ENCODE measurements at places on chromosomes 12 and 14.

- DNase-seq: peak; percentile 78
These were observed 109.4 kb upstream of the SSTR1 start for GRCh38 chr14:38098074-38098836.

- DNase-seq: no peak
These were observed 322.1 kb downstream of the CCDC91 start for GRCh38 chr12:28512406-28512805.

DNA sequence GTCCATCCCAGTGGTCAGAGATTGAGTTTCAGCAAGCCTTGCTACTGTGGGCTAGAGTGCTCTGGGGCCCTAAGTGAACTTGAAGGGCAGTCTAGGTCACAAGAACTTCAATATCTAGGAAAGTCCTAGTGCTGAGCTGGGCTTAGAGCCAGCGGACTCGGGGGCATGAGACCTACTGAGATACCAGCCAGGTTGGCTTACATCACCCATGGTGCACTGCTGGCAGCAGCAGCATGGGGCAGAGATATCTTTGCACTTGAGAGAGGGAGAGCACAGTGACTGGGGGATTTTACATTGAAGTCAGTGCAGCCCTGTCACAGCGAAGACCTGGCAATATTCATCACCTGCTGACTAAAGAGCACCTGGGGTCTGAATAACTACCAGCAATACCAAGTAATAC is 158.3 kb upstream of the PRKD1 start:
- DNase-seq: no peak

- DNase-seq: no peak
These were observed 104.6 kb downstream of the BICD1 start for GRCh38 chr12:32211066-32211899.

DNA sequence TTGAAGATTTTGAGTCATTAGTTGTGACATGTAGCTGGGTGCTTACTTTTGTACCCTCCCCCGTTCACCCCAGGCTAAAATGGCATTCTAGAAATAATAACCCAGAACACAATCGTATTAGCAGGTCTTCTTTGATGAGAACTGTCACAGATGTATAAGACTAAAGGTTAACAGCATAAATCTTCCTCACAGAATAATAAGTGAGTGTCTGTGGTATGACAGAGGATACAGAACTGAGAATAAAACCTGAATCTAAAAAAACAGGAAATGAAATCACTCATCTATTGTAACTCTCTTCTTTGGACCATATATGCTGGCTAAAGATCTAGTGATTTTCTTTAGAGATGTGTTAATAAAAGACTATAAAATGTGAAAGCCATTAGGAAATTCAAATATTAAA is 746.6 kb downstream of the LRFN5 start:
- no peak for DNase-seq

GRCh38 chr12:61758661-61759060 is 501.5 kb upstream of the USP15 start:
- peak; percentile 67 for DNase-seq

DNA sequence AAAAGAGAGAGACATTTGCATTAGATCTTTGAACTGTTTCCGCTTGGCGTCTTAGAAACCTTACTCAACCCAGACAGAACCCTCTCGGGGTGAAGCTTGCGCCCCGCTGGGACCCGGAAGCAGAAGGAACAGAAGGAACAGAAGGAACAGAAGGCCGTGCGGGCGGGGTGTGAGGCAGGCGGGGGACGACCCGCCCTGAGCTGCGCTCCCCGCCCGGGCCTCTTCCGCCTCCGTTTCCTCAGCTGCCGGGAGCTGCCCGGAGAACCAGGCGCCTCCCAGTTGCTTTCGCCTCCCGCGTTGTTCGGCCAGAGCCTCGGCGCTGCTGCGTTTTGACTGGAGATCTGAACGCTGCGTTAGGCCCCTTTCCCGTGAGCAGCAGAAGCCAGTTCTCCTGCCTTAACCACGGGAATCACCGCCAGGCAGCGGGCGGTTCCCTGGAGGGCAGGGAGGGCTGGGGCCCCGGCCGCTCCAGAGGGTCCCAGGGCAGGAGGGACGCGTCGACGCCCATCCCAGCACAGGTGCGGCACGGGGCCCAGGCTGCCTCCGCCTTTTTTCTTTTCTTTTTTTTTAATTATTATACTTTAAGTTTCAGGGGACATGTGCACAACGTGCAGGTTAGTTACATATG is 19.3 kb upstream of the MMP17 start:
- DNase-seq: no peak

- DNase-seq: no peak
These were observed 554.2 kb downstream of the FLRT2 start for GRCh38 chr14:86084097-86084496.

DNA sequence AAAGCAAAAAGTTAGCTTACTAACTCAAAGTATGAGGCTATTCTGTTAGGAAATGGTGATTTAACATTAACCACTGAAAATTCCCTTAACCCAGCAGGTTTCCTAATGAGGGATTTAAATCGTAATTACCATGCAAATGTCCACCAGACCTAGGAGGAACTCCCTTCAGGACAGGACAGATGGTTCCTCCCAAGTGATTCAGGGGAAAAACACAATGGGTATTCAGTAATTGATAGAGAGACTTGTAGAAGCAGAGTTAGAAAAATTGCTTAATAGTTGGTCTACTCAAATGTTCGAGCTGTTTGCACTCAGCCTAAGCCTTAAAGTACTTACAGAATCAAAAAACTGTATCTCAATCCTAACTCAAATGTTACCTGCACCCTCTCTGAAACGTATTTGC is 21.6 kb downstream of the RERGL start:
- no peak for DNase-seq

DNA sequence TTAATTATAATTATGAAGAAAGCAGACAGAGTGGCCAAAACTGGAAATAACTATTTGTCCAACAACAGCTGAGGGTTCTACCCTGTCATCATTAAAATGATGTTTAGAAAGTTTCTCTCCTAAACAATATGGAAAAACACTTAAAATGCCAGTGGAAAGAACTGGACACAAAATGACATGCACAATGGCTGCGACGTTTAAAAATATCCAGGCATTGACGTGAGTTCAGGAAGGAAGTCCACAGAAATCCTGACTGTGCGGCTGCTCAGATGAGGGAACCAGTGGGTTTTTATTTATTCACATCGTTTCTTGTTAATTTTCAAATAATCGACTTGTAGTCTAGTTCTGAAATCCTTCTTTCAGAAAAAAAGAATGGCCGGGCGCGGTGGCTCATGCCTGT is 58.3 kb downstream of the CCNK start:
- no peak for DNase-seq

DNA sequence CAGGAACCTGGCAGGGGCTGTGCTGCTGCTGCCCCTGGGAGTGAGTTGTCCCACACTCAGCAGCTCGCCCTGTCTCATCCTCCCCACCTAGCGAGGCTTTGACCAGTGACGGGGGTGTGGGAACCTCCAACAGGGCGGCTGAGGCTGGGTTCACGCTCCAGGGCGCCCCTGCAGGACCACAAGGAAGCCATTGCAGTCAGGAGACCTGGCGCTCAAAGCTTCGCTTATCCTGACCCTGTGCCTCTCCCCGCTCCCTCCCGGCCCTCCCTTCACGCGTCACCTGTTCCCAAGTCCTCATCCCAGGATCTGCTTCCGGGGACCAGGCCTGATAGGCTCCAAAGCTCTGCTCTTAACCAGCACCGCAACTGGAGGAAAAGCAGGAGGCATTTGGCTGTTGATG is 272.0 kb upstream of the SFSWAP start:
- no peak for DNase-seq

GRCh38 chr12:25995906-25996305 is 37.4 kb downstream of the RASSF8 start:
- DNase-seq: peak; percentile 22

DNA sequence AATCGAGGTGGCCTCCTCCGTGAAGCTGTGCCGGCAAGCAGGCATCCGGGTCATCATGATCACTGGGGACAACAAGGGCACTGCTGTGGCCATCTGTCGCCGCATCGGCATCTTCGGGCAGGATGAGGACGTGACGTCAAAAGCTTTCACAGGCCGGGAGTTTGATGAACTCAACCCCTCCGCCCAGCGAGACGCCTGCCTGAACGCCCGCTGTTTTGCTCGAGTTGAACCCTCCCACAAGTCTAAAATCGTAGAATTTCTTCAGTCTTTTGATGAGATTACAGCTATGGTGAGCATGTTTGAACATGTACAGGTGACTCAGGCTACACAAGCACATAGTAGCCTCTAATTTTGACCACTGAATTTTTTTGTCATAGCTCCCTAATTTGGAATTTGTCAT is 59.7 kb downstream of the ATP2A2 start:
- no peak for DNase-seq

DNA sequence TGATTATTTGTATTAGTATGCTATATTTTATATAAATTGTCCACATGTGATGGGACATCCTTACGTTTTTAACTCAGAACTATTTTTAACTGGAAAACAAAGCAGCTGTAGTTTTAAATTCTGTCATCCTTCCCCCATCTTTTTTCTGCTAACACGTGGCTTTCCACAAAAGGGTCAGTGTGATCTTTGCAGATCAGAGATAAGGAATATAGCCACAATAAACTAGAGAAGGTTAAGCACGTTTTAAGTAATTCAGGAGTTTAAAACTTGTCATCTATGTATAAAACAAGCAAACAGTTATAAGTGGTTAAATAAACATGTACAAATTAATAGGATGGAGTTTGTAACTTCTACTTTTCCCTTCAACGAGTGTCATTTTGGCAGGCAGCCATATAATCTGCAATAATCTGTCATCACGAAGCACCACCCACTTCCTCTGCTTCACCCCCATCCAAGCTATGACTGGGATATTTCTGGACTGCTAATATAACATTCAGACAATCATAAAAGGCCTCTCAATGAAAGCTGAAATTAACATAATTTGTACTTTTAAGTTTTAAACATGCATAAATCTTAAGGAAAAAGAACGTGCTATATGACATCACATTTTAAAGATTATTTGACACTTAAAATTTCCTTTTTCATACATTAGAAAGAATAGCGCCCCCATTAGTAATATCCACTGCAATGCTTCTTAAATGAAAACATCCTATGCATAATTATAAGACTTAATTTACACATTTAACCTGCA is 15.3 kb downstream of the TAOK3 start:
- DNase-seq: peak; percentile 66

DNA sequence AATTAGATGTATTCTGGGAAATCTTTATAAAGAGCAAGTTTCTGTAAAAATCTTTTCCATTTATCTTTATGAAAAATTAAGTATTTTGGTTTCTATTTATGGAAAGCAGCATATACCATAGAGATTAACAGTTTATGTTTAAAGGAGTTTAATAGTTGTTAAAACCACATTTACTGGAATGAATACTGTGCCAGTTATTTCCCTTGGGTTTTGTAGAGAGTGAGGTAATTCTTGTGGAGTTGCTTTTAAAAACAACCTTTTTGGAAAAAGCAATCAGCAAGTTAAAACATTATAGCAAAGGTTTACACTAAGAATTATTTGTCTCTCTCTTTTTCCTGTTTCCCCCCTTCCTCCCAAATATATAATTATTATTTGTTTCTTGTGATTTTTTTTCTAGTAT is 34.9 kb downstream of the AEBP2 start:
- DNase-seq: no peak

DNA sequence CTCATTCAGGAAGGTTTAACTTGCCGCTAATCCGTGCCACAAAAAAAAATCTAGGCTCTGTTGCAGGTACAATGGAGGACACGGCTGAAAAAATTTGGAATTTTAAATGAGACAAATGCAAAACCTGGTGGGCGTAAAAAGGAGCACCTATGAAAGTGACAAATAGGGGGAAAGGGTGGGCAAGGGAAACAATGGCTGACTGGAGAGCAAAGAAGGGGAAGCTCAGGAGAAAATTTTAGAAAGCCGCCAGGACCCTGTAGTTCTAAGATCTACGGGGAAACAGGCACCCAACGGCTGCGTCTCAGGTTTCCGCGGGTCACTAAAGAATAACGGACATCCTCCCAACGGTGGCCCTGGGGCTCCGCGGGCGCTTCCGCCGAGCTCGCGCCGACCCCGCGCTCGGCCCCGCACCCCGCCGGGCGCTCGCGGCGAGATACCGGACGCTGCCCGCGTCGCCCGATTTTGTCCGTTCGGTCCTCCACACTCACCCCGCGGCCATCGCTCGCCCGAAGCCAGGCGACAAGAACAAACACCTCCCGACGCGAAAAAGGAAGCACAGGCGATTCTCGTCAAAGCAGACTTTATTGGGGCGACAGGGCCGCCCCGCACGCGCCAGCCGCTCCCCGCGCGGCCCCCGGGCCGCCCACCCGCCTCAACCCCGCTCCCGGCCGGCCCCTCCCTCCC is 1.1 kb upstream of the YY1 start:
- DNase-seq: peak; percentile 38

GRCh38 chr12:49121047-49121696 is 10.0 kb downstream of the TUBA1B start:
- peak; percentile 73 for DNase-seq

DNA sequence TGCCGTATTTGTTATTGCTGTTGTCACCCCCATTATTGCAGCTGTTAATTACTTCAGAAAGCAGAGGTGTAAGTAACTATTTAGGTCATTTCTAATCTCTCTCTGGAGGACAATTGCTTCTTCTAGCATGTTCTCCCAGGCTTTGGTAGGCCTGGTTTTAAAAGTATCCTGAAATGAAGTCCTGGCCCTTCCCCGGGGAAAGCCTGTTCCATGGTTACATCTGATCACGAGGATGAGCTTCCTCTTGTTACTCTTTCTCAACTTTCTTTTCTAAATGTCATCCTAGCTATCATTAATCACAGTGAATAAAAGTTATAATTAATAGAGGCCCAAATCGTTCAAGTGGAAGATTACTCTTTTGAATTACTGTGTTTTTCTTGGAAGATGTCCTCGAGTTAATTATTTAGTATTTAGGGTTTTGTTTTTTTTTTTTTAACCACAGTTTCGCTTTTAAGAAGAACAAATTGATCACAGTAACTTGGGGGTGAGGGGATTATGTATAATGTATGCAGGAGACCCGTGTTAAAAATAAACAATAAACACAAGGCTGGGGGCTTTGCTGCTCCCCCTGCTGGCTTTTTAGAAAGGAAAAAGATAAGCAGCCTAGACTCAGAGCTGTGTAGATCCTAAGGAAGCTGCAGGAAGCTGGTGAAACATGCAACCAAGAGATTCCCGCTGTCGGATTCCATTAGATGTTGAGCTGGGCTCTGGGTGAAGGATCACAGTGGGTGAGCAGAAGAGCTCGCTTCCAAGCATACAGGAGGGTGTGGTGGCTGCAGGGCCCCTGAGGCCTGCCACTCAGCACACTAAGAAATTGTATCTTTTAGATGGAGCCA is 420.1 kb downstream of the FUT8 start:
- DNase-seq: peak; percentile 11

DNA sequence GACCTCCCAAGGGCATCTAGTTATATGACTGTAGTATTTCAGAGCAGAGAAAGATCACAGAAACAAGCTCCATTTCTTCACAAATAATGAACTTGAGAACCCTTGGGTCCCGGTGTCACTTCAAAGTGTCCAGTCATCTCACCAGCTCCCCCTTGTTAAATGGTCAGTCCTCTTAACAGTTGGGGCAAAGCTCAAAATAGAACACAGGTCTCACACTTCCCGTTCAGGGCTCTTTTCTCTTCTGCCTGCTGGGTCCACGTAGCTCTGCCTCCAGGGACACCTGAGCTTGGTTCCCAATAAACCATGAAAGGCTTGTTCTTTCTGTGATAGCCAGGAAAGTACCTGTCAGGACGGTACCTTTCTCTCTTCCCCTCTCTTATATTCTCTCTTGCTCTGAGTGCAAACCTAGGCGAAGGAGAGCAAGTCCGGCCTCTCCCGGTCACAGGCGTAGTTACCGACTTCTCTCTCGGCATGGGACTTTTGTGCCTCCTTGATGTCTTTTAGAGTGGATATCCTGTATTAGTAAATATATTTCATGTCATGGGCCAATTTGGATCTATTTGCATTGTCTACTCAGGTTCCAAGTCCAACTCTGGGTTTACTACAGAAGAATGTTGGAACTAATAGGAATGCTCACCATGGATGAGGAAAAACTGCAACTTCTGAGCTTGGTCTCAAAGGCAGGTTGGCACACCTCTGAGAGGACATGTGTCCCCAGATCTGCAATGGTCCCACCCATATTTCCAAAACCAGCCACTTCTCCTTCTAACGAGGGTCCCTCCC is 118.8 kb upstream of the PARP11 start:
- no peak for DNase-seq

Measured in mesenchymal stem cell (in vitro differentiated cells and primary cell).